ENCODE measurements at places on chromosomes 13 and 19. TPM values are rescaled to one million over a fixed set of nuclear protein-coding genes. Genes with fewer than 3 reads are reported as not detected.

Gene MYBPC2
- not detected for total RNA-seq

Gene PSG1
- 0.58 TPM for total RNA-seq

Gene METTL21C
- total RNA-seq: not detected

Gene C19orf85
- total RNA-seq: not detected

Gene HPN
- total RNA-seq: not detected

Data from smooth muscle cell of trachea (primary cell).